ENCODE measurements at places on chromosomes 13 and 19.
A peak's percentile ranks its signal among the peaks of the same experiment; 100 is the strongest.

GRCh38 chr13:106104281-106104901, 431.1 kb downstream of the EFNB2 start:
- no peak for DNase-seq

DNA sequence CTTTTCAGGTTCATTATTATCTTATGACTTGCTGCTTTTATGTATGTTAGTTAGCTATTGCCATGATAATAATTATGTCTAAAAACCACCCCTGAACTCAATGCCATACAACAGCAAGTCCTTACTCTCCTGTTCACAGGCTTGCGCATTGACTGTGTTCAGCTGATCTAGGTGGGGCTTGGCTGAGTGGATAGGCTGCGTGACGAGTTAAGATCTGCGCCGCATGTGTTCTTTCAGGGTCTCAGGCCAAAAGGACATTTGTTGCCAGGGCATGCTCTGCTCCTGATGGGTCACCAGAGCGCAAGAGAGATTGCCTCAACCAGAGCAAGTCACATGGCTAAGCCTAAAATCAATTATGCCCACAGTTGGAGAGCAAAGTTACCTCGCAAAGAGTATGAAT, 859 bp downstream of the ZNF568 start:
- peak; percentile 4 for DNase-seq

DNA sequence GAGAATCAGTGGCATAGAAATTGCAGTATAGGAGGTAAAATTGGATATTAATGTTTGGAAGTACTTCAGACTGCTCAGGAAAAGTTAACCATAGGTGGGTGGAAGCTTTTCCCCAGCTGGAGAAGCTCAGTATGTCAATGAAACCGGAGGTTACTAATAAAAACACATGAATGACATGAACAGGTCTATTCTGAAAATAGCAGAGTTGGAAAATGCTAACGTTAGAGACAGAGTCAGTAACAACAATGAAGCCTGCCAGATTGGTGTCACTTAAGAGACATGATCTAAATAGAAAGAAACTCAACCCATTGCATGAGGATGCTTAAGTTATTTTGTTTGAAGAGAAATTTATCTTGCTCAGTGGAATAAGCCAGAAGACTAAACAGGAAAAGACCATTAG, 364.5 kb downstream of the DNAJC15 start:
- no peak for DNase-seq

- DNase-seq = no peak
These were observed 36.0 kb upstream of the MIR17HG start for GRCh38 chr13:91311491-91311890.

GRCh38 chr13:95570016-95570415, 17.5 kb downstream of the CLDN10 start:
- no peak for DNase-seq

GRCh38 chr13:40193286-40194223, 472.9 kb downstream of the FOXO1 start:
- DNase-seq = peak; percentile 91

- DNase-seq = no peak
These were observed 6.6 kb upstream of the SIGLEC12 start for GRCh38 chr19:51508059-51508733.

- no peak for DNase-seq
These were observed 60.9 kb downstream of the STARD13 start for GRCh38 chr13:33224686-33225085.

GRCh38 chr13:77810430-77810829, 108.2 kb downstream of the EDNRB start:
- peak; percentile 31 for DNase-seq

DNA sequence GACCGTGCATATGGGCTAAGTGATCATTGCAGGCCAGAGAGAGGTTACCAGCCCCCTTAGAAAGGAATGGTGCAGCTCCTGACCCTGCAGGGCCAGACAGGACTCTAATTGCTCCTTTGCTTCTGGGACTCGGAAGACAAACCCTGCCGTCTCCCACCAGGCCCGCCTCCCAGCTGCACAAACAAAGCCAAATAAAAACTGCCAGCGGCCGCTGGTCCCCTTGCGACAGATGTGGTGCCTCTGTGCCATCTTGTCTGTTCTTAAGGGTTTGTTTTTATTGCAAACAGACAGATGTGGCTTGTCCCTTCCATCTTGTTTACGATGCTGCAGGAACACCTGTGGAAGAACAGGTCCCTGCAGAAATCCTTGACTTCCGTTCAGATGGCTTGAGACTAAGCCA, 434.4 kb upstream of the TSHZ3 start:
- DNase-seq = no peak

DNA sequence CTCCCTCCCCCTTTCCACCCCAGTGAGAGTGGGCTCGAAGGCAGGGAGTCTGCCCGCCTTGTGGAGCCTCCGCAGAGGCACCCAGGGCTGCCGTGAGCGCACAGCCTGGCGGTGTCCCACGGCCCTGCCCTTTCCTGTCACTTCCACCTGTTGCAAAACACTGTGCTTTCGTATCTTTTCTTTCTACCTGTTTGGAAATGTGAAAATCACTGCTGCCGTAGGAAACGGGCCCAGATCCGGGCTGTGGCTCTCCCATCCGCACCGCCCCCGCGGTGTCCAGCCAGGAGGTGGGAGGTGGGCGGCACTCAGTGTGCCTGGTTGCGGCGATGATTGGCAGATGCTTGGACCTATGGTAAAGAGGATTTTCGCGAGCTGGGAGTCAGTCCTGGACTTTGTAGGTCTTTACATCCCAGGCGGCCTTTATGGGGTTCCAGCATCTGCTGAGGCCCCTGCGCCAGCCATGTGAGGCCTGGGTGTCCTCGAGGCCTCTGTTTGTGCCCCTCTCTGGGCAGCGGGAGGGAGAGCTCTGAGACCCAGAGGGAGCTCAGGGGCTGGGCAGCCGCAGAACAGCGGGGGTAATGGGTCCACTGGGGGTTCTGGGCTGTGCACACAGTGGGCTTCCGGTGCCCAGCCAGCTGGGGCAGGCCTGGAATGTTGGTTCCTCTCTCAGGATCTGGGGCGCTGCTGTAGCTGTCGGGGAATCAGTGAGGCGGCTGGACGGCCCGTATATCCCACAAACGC, 6.1 kb downstream of the STK11 start:
- no peak for DNase-seq

DNA sequence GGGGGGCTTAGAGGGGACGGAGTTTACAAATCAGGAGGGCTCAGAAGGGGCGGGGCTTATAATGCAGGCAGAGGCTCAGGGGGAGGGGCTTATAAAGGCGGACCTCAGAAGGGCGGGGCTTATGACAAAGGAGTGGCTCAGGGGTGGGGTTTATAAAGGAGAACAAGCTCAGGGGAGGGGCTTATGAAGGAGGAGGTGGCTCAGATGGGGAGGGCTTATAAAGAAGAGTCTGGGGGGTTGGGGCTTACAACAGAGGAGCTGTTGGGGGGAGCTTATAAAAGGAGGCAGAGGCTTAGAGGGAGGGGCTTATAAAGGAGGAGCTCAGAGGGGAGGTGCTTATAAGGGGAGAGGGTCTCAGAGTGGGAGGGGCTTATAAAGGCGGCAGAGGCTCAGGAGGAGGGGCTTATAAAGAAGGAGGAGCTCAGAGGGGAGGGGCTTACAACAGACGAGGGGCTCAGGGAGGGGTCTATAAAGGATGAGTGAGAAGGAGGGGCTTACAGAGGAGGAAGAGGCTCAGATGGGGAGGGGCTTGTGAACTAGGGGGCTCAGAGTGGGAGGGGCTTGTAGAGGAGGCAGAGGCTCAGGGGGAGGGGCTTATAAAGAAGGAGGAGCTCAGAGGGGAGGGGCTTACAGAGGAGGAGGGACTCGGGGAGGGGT, 1.0 kb downstream of the SMIM24 start:
- DNase-seq = no peak

DNA sequence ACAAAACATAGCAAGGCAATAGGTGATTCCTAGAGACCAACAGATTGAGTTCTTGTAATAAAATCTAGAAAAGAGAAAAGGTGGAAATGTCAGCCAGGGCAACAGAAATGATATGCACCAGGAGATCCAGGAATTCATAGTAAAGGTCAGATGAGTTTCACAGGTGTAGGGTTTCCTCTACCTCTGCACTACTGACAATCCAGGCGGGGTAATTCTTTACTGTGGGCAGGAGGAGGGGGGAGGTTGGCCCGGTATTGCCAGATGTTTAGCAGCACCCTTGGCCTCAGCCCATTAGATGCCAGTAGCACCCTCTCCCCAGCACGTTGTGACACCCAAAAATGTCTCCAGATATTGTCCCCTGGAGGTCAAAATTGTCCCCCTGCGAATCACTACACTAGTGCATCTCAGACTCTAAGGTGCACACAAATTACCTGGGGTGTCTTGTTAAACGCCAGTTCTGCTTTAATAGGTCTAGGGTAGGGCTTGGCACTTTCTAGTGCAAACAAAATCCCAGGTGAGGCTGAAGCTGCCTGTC, 3.5 kb upstream of the UBAC2 start:
- no peak for DNase-seq

DNA sequence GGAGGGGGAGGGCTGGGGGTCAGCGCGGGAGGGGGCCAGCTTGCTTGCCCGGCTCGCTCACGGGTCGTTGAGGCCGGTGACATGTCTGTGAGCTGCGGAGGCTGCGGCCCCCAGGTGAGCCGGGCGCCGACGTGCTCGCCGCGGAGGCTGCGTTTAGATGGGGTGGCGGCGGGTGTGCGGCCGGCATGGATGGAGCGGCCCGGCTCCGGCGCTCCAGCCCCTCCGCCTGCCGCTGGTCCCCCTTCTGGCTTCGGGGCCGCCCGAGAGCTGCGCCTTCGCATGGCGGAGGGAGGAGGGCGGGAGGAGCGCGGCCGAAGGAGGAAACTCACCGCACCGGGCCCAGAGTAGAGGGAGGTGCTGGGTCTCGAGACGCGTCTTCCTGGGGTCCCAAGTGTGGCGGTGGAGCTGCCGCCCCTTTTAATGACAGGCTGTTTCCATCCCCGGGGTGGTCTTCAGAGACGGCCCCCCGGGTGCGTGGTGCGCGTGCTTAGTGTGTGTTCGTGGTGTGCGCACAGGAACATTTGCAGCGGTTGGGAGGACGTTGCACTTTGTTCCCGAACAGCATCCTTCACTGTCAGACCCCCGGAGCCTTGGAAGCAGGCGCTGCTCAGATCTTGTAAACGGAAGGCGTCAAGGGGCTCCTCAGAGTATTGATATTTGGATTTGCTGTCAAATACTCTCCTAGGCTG, at the start of gene AKAP11:
TSS of gene AKAP11 (plus strand) at position 38 of the 689 bp plus-strand sequence. CDS start 14,197 bp downstream, outside the sequence.
- peak; percentile 47 for DNase-seq

DNA sequence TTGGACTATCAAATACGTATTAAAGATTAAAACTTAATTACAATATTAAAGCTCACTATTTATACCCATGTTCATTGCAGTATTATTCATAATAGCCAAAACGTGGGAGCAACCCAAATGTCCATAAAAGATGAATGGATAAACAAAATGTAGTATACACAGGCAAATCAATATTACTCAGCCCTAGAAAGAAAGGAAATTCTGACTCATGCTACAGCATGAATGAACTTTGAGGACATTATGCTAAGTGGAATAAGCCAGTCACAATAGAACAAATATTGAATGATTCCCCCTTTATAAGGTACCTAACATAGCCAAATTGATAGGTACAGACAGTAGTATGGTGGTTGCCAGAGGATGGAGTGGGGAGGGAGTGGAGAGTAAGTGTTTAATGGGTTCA, 457.3 kb downstream of the FGF14 start:
- DNase-seq = no peak

GRCh38 chr19:10760273-10760944, 42.5 kb downstream of the DNM2 start:
- DNase-seq = no peak

- DNase-seq = no peak
These were observed 590.0 kb downstream of the DCT start for GRCh38 chr13:93889430-93889951.

DNA sequence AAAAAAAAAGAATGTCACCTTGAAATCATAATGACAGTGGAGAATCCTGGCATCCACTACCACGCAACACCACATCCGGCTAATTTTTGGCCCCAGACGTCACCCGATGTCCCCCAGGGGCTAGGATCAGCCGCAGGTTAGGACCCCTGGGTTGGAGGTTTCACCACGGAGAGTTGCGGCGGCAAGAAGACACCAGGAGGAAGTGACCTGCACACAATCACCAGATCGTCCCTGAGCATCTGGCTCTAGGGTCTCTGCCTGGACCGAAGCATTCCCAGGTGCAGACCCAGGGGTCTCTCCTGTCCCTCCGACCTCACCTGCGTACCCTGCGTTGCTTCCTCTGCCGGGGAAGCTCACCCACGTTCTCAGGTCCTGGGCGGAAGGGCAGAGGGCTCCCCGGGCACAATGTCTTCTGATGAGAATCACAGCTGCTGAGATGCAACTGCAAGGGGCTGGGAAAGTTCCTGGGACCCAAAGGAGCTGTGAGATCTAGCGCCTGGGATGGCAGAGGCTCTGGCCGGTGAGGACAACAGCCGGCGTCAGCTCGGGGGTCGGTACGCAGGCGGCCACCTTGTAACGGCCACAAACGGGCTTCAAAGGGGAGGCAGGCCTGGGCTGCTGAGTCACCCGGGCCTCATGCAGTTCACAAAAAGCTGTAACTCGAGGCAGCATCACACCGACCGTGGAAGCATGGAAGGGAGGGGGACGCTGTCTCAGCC, 111.2 kb downstream of the GADD45B start:
- no peak for DNase-seq

- DNase-seq = no peak
These were observed 35.1 kb downstream of the INTS6 start for GRCh38 chr13:51417716-51418115.

- DNase-seq = no peak
These were observed 521.9 kb downstream of the DIAPH3 start for GRCh38 chr13:59641817-59642216.

DNA sequence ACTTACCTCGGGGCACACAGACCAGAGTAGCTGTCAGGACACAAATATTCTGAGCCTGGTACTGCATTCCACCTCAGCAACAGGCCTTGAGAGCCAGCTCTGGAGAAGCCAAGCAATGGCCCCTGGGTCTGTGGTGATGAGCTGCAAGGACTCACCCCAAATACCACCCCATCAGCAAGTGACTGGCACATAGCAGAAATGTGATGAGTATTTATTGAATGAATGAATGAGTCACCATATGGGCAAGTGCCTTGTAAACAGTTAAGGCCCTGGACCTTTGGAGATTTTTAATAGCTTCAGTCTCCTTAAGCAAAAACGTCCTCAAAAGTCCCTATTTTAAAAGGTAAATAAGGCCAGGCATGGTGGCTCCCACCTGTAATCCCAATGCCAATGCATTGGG, 18.2 kb downstream of the GSX1 start:
- DNase-seq = no peak

DNA sequence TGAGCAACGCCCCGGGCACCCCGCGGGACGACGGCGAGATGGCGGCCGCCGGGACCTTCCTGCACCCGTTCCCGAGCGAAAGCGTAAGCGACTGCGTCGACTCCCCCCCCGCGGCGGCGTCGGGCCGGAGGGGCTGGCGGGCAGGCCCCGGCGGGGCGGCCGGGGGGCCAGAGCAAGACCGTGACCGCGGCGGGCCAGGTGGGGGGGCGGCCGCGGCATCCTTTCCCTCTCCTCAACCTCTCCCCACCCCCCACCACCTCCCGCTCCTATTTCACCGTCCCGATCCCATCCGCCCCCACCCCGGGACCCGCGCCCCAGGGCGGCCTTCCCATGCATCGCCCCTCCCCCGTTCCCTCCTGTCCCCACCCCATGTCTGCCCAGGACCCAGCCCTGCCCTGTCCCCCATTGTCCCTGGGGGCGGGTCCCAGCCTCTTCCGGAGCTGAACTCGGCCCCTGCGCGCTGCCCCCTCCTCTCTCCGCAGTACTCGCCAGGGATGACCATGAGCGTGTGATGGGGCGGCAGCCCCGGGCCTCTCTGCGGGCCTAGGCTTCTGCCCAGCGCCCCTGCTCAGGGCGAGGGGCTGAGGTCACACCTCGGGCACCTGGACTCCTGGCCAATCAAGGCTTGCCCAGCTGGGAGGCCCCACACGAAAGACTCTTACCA, 4.1 kb downstream of the ISYNA1 start:
- no peak for DNase-seq

- DNase-seq = no peak
These were observed 169.7 kb upstream of the MAB21L1 start for GRCh38 chr13:35646056-35646774.
